Stimulated activated CD4-positive, alpha-beta T cell treated with anti-CD3 and anti-CD28 coated beads, TNF-alpha, amount 100 ng/mL, for 48 hours (primary cell): ENCODE measurements at places on chromosomes 6 and 20.

DNA sequence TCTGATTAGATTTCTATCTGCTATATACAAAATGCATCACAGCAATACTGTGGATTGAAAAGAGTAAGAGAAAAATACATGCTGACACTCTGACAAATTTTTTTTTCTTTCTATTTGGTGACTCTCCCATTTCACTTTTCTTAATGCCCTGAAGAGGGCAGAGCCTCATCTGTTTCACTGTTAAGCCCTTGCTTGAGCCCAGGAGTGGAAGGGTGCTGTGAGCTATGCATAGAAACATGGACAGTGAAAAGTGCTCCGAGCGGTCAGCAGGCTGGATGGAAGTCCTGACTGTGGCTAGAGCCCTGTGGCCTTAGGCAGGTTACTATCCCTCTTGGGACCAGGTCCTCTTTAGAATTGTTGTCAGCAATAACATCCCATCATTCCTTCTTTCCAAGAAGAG lies 17.4 kb upstream of the CSE1L start:
- no peak for DNase-seq

DNA sequence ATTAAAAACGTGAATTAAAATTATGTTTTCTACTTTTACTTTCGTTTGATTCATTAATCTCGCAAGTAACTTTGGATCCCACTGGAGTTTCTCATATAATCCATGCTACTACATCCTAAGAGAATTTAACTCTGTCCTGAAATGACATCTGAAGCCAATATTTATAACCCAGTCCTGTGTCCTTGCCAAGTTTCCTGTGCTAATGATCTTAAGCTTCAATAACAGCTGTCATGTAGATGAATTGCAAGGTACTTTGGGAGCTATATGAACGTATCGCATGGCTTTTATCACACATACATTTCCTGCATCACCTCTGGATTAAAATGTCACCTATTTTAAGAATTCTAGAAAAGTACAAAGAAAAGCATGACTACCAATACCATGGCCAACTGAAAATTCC lies 833.8 kb upstream of the CITED2 start:
- DNase-seq: no peak

DNA sequence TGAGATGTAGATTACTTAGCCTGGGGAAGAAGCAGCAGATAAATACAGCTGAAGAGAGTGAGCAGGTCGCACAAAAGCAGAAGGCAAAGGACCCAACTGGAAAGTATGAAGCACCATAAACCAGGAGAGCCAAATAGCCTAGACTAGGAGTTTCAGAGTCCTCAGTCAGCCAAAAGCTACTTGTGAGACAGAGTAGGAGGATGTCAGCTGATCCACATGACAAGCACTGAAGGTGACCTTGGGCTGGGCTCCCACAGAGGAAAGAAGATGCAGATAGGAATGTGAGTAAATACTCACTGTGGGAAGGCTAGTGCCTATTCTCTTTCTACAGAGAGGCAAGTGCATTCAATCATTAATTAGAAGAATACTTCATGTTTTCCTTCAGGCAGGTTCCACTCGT lies 274.0 kb upstream of the POU3F2 start:
- DNase-seq: no peak

DNA sequence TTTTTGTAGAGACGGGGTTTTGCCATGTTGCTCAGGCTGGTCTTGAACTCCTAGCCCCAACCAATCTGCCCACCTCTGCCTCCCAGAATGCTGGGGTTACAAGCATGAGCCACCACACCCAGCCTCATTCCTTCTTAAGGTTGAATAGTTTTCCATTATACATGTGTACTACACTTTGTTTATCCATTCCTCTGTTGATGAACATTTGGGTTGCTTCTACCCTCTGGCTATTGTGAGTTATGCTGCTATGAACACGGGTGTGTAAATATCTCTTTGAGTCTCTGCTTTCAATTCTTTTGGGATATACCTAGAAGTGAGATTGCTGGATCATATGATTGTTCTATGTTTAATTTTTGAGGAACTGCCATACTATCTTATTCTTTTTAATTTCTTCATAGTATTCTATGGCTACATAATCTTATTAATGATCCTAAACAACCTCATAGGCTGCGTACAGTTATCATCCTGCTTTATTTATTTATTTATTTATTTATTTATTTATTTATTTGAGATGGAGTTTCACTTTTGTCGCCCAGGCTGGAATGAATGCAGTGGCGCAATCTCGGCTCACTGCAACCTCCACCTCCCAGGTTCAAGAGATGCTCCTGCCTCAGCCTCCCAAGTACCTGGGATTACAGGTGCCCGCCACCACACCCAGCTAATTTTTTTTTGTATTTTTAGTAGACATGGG lies 49.2 kb upstream of the TLDC2 start:
- no peak for DNase-seq

DNA sequence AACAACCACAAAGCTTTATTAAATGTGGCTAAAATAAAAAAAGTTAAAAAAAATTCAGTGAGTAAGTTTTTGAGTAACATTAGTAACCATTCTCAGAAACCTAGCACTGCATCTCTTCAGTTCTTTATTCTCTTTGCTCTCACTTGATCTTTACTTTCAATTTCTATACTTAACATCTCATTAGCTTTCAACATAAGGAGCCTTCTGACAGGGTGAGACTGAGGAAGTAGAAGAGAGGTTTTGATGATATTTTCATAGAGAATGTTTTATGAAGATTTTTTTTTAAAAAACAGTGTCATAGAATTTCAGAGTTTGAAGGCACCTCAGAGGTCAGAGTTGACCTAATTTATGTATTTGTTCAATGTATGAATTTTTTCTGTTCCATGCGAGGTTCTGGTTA lies 60.8 kb downstream of the FAM83B start:
- DNase-seq: no peak

- DNase-seq: no peak
Observed at GRCh38 chr6:113363866-113364265, 493.3 kb upstream of the MARCKS start.

DNA sequence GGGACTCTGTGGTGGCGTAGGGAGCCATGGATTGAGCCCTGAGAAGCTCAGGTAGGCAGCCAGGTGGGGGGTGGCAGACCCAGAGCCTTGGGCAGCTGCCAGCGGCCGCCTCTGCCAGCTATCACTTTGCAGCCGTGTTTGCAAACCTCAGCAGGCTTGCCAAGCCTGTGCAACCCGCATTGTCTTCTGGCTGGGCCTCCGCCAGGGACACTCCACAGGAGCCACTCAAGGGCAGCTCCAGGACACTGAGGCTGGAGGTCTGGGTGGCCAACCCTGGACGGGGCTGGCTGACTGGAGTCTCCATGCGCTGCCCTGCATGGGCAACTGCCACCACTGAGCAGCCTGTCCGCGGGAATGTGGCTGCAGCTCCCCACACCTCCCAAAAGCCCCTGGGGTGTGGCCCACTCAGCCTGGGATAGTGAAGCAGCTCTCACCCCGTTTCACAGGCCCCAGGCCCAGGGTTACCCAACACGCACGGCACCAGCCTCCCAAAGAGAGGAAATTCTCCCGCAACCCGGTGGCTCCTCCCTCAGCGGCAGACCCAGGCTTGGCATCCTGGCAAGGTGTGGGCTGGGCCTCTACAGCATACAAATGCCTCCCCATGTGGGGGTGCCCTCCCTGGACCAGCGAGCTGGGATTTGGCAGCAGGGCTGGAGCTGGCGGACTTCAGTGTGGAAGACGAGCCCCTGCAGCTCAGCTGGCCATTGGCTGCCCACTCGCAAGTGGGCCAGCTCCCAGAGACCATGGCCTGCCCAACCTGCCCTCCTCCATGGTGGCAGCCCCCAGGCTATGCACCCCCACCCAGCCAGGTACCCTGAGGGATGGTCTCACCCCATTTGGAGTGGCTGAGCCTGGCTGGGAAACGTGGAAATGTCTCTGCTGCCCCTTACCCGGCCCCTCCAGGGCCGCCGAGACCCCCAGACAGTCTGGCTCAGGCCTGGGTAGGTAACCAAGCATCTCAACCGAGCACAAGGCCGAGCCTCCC lies 2.9 kb downstream of the CHRNA4 start:
- no peak for DNase-seq

GRCh38 chr6:94510877-94511276 lies 1066.5 kb upstream of the MANEA start:
- DNase-seq: no peak

- DNase-seq: no peak
Observed at GRCh38 chr6:42269553-42269952, 51.9 kb upstream of the MRPS10 start.

GRCh38 chr20:48816282-48817205 lies 11.3 kb downstream of the PREX1 start:
- DNase-seq: no peak

DNA sequence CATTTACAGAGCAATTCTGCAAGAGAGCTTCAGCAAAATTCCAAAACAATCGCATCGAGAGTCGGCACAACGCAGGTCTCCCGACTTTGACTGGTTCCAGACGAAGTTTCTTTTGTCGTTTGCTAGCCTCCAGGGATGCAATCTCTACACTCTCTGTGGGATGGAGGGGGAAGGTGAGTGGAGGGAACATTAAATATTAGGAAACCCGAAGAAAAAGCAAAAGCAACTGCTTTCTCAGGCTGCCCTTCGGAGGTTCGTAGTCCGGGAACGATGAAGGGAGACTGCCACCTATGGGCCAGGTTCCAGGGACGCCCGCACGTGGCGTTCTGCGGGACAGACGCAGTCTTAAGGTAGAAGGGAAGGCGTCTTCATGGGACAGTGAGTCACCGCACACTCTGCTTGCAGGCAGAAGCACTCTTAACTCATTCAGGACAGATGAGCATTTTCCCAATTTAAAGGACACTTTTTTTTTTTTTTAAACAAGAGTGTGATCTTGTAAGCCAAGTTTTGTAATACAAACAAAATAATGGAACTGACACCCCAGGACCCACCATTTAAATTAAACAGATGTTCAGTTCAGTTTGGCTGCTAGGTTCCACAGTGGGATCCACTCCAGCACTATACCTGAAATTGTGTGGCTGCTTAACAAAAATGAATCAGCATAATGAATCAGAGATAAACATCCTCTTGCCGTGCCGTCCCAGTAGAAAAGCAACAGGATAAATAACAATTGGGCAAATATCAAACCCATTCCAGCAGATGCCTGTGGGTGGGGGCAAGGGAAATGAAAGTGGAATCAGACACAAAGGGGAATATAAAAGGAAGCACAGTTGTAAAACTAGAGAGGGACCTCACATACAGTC lies 65.8 kb upstream of the ARMC2 start:
- peak; percentile 76 for DNase-seq

DNA sequence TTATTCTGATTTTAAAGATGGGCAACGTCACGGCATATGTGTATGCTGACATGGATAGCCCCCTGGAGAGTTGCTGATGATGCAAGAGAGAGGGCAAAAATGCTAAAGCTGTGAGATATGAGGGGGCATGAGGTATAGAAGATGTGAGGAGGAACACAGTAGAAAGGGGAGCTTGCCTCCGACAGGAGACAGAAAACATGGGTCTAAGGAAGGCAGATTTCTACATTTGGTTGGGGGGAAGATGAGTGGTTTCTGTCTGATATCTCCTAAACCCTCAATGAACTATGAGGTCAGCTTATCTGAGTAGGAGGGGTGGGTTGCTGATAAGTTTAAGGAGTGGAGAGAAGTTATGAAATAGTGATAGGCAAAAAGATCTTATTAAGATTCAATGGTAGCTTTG lies 6.0 kb downstream of the RNF24 start:
- DNase-seq: no peak

- DNase-seq: no peak
Observed at GRCh38 chr20:48807586-48808381, 20.0 kb downstream of the PREX1 start.

DNA sequence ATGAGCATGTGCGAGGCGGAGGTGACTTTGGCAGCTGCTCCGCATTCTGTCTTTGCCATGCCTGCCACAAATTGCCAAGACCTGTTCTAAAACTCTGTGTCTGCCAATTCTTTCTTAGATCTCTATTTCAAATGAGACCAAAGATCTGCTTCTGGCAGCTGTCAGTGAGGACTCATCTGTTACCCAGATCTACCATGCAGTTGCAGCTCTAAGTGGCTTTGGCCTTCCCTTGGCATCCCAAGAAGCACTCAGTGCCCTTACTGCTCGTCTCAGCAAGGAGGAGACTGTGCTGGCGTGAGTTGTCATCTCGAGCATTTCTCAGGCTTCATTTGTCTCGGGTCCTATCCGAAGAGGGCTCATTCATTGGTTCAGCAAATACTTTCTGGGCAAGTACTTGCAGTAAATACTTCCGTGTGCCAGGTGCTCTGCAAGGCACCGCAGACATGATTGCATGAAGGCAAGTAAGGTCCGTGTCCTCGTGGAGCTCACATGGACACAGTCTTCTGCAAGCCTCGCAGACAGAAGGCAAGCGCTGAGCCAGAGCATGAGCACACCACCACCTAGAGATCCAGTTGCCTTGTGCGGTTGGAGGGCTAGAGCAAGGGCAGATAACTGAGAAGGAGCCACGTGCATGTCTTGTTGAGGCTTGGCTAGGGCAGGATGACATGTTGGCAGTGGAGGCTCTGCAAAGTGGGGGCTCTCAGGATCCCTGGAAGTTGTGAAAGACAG lies 19.7 kb upstream of the MROH8 start:
- no peak for DNase-seq

DNA sequence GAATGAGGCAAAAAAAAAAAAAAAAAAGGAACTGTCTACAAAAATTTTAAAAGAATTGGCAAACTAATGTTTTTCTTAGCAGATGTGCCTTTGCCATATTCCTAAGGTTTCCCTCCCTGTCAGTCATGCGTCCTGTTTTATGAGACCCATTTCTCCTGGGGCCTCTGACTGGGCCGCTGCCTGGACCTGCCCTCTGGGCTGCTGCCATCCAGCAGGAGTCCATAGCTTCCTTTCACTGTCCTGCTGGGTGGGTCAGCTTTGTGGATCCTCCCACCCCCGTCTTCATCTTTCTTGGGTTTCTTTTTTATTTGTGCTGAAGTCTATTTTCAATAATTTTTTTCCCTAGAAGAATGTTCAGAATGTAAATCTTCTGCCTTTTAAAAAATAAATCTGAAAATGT lies 110.8 kb upstream of the SCP2D1 start:
- no peak for DNase-seq

DNA sequence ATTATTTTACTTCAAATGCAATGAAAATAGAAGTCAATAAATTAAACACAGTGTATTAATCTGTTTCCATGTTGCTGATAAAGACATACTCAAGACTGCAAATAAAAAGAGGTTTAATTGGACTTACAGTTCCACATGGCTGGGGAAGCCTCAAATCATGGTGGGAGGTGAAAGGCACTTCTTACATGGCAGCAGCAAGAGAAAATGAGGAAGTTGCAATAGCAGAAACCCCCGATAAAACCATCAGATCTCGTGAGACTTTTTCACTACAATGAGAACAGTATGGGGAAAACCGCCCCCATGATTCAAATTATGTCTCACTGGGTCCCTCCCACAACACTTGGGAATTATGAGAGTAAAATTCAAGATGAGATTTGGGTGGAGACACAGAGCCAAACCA lies 82.2 kb downstream of the GPR63 start:
- no peak for DNase-seq

DNA sequence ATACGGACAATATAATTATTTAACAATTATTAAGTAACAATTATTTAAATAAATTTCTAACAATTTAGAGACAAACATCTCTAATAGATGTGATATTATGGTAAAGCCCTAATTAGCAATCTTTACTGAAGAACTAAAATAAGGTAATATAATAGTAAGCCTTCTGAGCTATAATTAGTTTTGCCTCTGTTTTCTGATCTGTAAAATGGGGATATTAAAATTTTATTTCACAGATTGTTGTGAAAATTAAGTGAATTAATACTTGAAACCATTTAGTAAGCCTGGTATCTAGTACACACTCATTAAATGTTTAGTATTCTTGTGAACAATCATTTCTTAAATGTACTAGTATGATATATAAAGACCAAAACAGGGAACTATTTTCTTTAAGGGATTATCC lies 70.3 kb downstream of the CDK19 start:
- no peak for DNase-seq
